ENCODE measurements at places on chromosomes 3 and 15. TPM values are rescaled to one million over a fixed set of nuclear protein-coding genes. Genes with fewer than 3 reads are reported as not detected.

GRCh38 chr3:143811602-143812001 lies 36.7 kb downstream of the SLC9A9 start:
- DNase-seq: no peak

- no peak for DNase-seq
These were observed 251.2 kb upstream of the VEPH1 start for GRCh38 chr3:157754451-157754850.

DNA sequence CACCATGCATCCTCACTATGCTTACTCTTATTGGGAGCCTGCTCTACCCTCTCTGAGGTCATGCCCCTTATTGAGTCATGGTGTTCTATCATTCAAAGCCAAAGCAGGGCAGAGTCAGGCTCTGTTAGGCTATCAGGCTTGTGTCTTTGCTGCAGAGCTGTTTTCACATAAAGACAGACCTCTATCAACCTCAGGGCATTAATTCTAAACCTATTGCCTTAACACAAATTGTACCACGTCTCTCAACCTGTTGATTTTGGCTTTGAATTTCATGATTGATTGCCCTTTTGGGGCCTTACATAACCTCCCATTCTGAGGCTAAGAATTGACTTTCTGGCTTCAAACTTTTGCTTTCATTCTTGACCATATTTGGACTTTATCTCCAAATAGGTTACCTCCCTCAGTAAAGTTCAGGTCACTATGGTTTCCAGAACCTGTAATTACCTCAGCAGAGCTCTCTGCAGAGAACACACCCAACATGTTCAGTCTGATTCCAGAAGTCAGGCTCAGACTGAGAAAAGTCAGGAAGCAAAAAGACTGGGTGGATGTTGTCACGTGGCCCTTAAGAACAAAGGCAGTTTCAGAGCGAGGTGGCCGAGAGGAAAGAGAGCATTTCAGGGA lies 221.4 kb upstream of the NANOGP8 start:
- DNase-seq: no peak

DNA sequence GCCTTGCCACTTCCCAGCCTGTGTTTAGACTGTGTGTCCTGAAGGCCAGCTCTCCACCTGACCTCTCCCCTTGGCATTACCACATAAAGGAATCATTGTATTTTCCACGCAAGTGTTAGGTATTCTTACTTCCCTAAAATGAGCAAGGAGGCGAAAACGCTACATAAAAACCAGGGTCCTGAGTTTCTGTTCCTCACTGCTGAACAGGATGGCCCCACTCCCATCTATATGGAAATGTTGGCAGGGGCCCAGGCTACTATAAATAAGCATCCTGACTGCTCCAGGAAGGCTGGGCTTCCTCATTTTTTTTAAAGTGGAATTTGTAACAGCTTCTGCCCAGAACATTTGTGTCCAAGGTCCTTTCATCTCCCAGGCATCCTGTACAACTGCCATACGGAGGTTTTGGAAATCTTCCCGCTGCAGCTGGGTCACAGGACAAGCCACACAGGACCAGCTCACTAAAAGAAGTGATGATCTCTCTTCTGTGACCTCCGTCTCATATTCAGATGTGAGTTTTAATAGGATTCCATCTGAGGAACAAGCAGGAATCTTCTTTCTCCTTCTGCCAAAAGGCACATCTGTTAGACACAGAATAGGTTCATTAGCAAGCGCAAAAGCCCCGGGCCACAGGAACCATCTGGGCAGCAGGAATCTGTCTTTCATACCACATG lies 56.4 kb upstream of the LIMD1 start:
- DNase-seq: peak; percentile 64

GRCh38 chr15:33112541-33113105 lies 81.9 kb downstream of the FMN1 start:
- no peak for DNase-seq

GRCh38 chr3:131564812-131565211 lies 62.0 kb upstream of the MRPL3 start:
- DNase-seq: no peak

GRCh38 chr3:42544492-42545283 lies 37.1 kb downstream of the SEC22C start:
- DNase-seq: no peak

DNA sequence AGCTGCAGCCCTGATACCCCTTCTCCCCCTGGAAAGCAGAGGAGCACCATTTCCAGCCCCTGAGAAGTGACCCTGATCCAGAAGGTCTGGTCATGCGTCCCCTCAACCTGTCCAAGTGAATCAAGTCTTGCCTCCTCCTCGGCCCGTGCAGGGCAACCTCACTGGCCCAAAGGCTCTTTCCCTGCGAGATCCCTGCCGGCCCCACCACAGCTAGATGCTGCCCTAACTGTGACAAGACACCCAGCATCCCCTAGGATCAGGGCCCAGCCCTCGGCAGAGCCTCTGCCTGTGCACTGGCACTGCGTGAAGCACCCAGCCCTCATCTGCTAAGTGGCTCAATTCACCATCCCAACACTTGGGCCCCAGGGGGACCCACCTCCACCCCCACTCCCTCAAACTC lies 155.1 kb downstream of the NUP210 start:
- no peak for DNase-seq

DNA sequence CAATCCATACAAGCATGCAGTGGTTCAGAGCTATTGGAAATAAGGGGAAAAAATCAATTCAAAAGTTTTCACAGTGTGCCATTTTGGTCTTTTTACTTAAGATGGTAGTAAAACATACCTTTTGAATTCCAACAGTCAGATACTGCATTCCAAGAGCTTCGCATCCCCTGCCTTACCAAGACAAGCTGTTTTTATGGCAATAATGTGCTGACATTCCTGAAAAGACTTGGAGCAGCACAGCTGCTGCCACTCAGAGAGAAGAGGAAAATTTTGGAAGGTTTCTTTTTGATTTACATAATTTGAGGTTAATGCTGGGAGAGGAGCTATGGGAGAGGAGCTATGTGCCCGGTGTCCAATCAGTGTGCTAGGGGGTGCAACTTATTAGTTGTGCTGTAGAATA lies 148.3 kb downstream of the FEZF2 start:
- DNase-seq: no peak

- no peak for DNase-seq
These were observed 6.3 kb upstream of the RAMAC start for GRCh38 chr15:82979726-82980125.

DNA sequence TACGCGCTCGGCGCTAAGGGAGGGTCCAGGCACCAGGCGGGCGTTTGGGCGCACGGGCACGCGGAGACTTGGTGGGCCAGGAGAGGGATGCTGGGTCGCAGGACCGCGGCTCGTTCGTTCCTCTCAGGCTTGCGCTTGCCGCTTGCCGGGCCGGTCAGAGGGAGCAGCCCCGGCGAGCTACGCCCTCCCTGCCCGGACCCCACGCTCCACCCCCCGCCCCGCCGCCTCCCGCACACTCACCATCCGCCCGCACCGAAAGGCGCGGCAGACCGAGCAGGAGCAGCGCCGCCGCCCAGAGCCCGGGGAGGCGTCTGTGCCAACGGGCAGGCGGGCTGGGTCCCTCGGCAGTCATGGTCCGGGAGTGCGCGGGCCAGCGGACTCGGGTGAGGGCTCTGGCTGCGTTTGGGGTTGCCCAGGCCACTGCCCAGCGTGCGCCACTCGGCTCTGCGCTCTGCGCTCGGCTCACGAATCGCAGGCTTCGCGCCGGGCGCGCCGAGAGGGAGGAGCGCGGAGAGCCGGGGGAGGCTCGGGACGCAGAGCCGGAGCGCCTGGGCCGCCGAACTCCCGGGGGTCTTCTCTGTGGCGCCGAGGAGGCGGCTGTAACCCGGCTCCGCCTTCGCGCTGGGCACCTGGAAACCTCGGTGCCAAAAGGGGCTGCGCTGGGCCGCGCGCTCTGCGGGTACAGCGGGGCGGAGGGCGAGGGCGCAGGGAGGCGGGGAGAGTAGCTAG lies at the start of gene SUSD5:
SUSD5 (minus strand) TSS at position 365 of the 729 bp plus-strand sequence; CDS start at position 352, 13 bp downstream.
- no peak for DNase-seq

DNA sequence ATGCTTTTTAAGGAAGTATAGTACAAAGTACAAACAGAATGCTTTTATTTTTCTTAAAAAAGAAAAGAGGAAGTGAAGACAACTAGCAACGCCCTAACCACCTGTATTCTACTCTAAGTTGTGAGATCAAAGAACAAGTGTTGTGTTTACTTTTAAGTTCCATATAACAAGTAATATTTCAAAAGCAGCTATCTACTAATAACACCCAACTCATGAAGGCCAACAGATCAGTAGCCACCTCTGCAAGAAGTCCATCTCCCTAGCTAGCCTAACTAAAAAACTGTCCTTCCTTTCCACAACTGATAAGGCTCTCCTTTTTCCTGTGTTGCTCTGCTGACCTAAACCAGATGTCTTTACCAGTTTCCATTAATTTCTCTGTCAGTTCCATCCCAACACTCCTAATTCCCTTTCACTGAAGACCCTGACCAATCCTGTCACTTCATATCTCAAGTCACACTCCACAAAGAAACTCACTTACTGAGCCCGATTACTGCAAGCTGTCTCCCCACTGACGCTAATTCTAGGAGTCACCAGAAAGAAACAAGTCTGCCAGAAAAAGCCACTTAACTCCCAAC lies 26.9 kb downstream of the PHC3 start:
- no peak for DNase-seq

DNA sequence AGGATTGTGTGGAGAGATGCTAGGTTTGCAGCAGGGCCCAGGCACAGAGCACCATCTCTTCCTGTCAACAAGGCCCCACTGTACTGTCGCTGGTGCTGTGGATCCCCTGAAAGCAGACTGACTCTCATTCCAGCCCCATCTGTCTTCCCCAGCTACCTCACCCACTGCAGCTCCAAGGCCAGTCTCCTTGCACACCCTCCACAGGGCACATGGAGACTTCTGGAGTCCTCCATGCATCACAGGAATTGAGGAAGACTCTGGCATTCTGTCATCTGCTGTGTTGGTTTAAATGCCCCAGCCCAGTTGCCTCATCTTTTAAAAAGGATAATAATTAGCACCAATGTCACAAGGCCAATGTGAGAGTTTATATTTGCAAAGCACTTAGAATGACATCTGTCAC lies 301.2 kb downstream of the RPLP1 start:
- DNase-seq: no peak

DNA sequence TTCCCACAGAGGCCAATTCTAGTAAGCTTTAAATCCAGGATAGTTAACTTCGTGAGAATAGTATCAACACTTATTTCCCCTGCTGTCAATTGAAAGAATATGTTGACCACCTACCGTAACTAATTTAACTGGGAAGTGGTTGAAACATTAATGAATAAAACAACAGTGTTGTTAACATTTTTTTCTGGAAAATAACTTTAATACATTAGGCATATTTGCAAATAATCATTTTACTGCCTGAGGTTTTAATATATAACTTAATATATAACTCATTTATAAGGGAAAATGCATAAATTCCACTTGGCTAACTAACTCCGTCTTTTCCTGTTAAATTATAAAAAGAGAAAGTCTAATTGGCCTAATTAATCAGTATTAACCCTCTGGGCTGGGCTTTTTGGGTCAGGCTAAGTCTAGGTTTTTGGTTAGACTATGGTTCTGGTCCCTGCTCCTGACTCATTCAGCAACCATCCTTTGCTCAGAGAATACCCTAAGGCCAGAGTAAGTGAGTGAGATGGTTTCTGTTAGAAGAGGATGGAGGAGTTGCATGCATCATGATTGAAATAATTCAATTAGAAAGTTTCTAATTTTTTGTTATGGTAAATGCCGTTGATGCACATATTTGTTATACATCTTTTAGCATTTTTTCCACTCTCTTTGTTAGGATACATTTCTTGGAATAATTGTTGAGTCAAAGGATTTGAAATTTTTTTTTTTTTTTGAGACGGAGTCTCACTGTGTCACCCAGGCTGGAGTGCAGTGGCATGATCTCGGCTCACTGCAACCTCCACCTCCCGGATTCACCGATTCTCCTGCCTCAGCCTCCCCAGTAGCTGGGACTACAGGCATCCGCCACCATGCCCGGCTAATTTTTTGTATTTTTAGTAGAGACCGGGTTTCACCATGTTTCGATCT lies 10.8 kb upstream of the SKIL start:
- DNase-seq: no peak

DNA sequence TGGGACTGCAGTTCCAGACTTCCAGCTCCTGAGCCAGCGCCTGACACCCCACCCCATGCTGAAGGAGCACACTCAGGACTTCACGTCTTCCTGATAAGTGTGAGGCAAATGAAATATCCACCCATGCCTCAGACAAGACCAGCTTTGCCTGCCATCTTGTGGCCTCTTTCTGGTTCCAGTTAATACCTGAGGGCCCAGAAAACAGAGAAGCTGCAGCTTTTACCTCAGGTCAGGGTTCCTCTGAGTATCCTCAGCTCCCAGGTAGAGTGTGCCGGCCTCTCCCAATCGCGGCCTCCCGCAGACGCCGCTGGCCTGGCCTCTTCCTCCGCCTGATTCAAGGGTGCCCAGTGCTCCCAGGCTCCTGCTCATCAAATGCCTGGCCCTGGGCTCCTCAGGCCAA lies 5.1 kb upstream of the KLHL6 start:
- DNase-seq: no peak

DNA sequence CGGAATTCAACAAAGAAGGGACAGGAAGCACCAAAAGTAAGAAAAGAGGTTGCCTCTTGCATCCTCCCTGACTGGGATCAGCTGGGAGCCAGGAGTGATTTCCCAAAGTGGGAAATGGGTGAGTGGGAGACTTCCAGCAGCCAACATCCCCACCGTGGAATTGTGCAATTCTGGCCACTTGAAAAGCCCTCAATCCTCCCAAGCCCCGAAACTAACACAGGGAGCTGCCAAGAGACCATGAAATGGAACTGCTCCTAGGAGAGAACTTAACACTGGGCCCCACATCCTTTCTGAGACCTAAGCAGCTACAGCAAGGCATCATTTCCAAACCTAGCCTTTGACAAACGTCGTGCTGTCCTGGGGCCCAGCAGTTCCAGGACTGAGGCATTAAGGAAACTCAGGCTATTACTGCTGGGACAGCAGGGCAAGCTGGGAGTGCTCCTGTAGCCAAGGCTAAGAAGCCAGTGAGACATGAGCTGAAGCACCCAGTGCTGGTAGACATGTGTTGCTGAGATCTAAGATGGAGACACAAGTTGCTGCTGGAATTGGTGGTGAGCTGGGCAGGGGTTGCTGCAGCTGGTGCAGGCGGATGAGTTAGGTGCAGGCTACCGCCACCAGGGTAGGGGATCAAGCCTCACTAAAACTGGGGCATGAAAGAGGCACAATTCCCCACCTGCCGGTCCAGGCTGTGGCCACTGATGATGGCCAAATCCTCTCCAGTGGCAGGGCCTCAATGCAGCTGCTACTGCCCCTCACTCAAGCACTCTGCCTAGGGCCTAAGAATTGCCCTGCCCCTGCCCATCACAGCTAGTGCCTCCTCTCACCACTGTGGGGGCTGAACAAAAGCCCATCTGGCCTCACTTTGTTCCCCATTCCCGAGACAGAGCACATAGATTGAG lies 43.9 kb downstream of the ALDH1A2 start:
- DNase-seq: no peak

SNX22 gene
- polyA plus RNA-seq: 0.07 TPM

SEC22C gene
- 45.9 TPM for polyA plus RNA-seq

TRPC1 gene
- polyA plus RNA-seq: 9.4 TPM

ARGFX gene
- not detected for polyA plus RNA-seq

COL6A6 gene
- polyA plus RNA-seq: not detected

CCDC33 gene
- polyA plus RNA-seq: 0.26 TPM

ANKRD63 gene
- polyA plus RNA-seq: not detected

CLSTN2 gene
- 1.4 TPM for polyA plus RNA-seq

TRH gene
- not detected for polyA plus RNA-seq

All from BJ (cell line).